Cardiac fibroblast (primary cell): ENCODE measurements at places on chromosomes 7 and 10.

GRCh38 chr10:68901105-68901927 is at the start of gene DDX50:
Gene DDX50, plus strand, starts transcription at chr10:68901315. Its CDS starts 70 bp downstream, at chr10:68901385.
- peak; percentile 100 for DNase-seq

- DNase-seq, result no peak
These were observed 124.7 kb downstream of the WDR37 start for GRCh38 chr10:1180836-1181235.

GRCh38 chr7:143374561-143374960 is 6.6 kb upstream of the ZYX start:
- no peak for DNase-seq

- DNase-seq, result peak; percentile 48
These were observed 202.2 kb downstream of the AUTS2 start for GRCh38 chr7:69800495-69800894.

- peak; percentile 62 for DNase-seq
These were observed 177.9 kb downstream of the RPS24 start for GRCh38 chr10:78211561-78212051.

GRCh38 chr7:143003393-143004051 is 23.4 kb downstream of the OR9A2 start:
- peak; percentile 69 for DNase-seq

GRCh38 chr10:44980309-44981171 is 1.9 kb upstream of the DEPP1 start:
- no peak for DNase-seq

DNA sequence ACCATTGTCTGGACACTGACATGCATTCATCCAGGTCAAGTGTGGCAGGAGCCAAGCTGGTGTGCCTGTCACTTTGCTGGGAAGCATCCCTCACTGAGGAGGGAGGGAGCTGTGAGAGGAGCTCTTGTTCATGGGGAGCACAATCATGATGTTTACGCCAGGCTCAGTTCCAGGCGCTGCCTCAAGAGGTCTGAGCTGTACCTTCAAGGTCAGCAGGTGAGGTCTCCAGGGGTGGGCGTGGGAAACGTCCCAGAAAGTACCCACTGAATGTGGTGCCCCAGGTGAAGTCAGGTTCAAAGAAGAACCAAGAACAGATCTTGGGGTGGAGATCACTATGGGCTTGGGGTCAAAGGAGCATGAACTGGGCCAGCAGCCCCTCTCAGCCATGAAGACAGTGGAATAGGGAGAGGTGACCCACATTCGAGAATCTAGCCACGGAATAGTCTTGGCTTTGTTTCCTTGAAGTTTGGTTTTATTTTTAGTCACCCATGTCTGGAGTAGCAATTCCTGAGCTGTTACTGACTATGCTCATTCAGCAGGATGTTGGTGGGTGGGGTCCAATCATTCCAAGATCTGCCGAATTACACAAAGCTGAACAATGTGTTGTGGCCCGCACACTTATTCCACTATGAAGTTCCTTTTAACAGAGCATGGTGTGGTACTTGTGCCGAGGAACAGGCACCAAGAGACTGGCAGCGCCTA is 29.3 kb downstream of the NPS start:
- DNase-seq, result no peak

DNA sequence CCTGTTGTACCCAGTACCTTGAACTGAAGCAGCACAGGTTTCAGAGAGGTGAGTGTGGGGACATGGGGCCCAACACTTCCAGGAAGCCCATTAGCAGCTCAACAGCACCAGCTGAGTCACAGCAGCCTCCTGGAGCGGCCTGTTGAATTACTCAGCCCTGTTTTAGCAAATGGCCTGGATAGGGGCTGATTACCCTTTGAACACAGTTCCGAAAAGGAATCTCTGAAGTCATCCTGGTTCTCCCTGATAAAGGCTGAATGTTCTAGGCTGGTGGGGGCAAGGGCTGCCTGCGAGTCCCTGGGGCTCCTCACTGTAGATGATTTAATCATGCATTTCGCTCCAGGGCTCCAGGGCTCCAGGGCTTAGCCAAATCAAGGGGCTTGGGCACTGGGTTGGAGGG is 287.5 kb downstream of the GRID1 start:
- DNase-seq, result no peak

GRCh38 chr7:107836237-107837144 is 33.5 kb upstream of the SLC26A3 start:
- DNase-seq, result no peak

- no peak for DNase-seq
These were observed 40.3 kb downstream of the IL15RA start for GRCh38 chr10:5937016-5937415.

GRCh38 chr7:66043681-66044497 is 31.7 kb upstream of the ASL start:
- peak; percentile 36 for DNase-seq

DNA sequence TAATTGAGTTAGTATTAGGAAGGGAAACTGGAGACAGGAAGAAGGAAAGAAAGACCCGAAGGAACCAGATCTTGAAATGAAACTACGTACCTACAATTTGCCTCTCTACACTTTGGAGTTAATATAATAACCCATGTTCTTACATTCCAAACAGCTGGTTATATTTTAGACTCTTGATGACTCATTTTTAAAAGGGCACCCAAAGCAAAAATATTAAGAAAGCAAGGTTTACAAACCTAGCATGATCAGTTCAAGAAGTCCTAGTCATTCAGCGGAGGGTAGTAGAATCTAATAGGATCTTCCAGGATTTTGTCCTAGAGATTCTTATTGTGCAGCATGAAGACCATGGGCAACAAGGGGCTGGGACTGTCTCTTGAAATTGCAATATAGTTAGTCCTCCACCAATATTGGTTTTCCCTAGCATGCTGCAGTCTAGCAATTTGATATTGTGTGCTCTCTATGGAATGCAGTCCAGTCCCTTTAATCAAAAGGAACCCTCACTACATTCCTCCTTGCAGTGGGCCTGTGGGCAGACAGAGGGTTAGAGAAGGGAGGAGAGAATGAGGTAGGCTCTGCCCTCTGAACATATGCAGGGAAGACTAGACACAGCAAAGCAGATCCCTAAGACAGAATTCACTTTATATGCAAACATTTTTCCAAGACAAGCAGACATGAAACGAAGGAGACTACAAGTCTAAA is 230.3 kb downstream of the INHBA start:
- DNase-seq, result peak; percentile 37

DNA sequence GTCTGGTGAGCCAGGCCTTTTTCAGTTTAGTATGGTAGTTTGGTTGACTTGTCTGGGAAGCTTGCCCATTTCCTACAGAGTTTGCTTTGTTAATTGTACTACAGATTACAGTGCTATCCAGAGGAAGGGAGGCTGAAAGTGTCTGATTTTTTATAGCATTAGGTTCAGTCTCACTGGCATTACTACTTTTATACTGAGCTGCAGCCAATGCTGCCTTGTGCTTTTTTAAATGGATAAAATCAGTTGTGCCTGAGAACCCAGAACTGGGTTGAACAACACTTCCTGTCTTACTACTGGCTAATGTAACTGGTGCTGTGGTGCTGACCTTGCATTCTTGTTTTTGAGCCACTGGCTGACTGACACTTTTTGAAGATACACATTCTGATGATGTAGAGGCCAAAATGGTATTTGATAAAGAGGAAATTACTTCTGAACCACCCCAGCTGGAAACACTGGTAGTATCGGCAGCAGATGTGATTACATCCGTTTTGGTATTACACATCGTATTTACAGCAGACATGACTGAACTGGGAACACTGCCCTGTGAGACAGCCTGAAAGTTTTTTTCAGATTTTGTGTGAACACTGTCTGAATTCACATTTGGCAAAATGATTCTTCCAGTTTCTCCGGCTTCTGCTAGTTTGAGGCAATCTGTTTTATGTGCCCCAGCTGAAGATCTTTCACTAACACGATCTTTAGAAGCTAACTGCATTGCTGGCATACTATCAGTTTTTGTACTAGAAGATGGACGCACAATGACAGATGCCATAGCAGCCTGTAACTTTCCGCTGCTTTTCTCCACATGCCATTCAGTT is 74.1 kb downstream of the NRBF2 start:
- DNase-seq, result peak; percentile 83

GRCh38 chr10:10533437-10533836 is 484.2 kb upstream of the CELF2 start:
- peak; percentile 6 for DNase-seq

- no peak for DNase-seq
These were observed 198.2 kb downstream of the PON1 start for GRCh38 chr7:95126053-95126709.

DNA sequence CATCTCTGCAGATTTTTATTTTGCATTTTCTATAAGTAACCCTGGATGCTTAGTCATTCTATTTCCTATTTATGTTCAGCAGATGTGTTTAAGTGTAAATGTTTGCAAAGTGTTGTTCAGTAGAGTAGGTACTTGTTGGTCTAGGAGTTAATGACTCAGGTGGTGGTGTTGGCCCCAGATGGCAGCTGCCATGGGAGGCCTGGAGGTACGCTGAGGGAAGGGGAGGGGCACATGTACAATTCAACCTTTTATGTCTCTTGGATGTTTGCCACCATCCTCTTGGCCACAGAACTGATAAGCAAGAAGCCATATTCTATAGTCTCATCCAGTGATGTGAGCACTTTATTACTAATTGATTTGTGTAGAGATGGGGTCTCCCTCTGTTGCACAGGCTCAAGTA is 68.1 kb upstream of the SLC39A12 start:
- DNase-seq, result no peak
